ENCODE measurements at places on chromosomes 1 and 21. TPM values are rescaled to one million over a fixed set of nuclear protein-coding genes. Genes with fewer than 3 reads are reported as not detected.
A peak's percentile ranks its signal among the peaks of the same experiment; 100 is the strongest.

Gene ARTN
- total RNA-seq = not detected

DNA sequence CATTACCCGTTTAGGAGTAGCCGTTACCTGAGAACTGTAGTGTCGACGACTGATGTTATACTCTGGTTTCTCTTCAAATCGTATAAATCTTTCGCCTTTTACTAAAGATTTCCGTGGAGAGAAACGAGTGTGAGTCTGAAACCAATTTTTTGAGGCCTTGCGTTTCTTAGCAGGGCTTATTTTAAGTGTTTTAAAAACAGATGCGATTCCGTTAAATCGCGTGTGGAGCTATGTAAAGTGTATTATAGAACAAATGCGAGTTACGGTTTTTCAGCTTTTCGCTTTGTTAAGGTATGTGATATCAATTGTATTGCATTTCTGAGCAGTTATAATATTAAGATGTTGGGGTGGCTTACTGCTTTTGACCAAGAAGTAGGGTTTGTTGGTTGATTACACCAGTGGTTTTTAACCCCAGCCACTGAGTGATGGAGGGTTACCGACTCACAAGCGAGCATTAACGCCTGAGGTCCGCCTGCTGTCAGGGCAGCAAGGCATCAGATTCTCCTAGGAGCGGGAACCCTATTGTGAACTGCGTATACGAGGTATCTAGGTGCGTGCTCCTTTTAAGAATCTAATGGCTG lies 18.0 kb downstream of the KIAA2013 start:
- H3K36me3 ChIP-seq = no peaks in the 10 kb centered on the region
- DNase-seq = peak; percentile 93
- no peaks in the 10 kb centered on the region for H3K4me1 ChIP-seq

- no peak overlapping the region for H3K4me3 ChIP-seq
- H3K27me3 ChIP-seq = no peaks in the 10 kb centered on the region
- H3K4me1 ChIP-seq = peaks cover 4% of the 10 kb centered on the region
- H3K27ac ChIP-seq = peak overlapping the region; percentile 56
Observed at GRCh38 chr1:172638885-172639831, 19.7 kb upstream of the FASLG start.

GRCh38 chr1:117814856-117815797 lies 114.3 kb downstream of the GDAP2 start:
- peaks cover 6% of the 10 kb centered on the region for H3K4me1 ChIP-seq
- no peak overlapping the region for H3K27ac ChIP-seq
- no peak overlapping the region for H3K4me3 ChIP-seq

DNA sequence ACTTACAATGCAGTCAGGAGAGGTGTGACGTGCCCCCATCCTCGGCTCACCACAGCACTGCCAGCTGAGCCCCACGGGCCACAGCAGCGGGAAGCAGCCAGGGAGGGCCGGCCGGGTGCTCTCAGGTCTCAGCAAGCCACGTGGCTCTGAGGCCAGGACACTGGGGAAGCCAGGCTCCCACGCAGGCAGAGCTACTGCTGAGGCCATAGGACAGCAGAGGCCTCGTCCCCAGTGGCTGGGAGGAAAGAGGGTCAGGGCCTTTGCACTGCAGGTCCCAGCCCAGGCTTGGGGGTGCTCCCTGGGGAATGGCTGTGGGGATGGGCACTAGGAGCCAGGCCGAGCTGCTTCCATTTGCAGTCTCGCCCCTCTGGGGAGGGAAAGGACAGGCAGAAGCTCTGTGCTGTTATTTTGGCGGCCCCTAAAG lies 5.8 kb downstream of the LRRC47 start:
- no peak for DNase-seq
- H3K4me1 ChIP-seq = peaks cover 13% of the 10 kb centered on the region
- no peak overlapping the region for H3K4me3 ChIP-seq
- H3K27ac ChIP-seq = no peak overlapping the region
- peaks cover 2% of the 10 kb centered on the region for H3K36me3 ChIP-seq

GRCh38 chr1:9248341-9249262 lies 14.0 kb downstream of the H6PD start:
- no peak overlapping the region for H3K4me3 ChIP-seq
- H3K36me3 ChIP-seq = no peaks in the 10 kb centered on the region
- DNase-seq = no peak
- H3K4me1 ChIP-seq = peaks cover 32% of the 10 kb centered on the region
- peak overlapping the region; percentile 39 for H3K27ac ChIP-seq

GRCh38 chr1:230273141-230273710 lies 152.9 kb downstream of the PGBD5 start:
- no peaks in the 10 kb centered on the region for H3K27me3 ChIP-seq
- H3K36me3 ChIP-seq = no peaks in the 10 kb centered on the region
- no peak overlapping the region for H3K4me3 ChIP-seq
- H3K4me1 ChIP-seq = peaks cover 4% of the 10 kb centered on the region
- H3K27ac ChIP-seq = no peak overlapping the region

DNA sequence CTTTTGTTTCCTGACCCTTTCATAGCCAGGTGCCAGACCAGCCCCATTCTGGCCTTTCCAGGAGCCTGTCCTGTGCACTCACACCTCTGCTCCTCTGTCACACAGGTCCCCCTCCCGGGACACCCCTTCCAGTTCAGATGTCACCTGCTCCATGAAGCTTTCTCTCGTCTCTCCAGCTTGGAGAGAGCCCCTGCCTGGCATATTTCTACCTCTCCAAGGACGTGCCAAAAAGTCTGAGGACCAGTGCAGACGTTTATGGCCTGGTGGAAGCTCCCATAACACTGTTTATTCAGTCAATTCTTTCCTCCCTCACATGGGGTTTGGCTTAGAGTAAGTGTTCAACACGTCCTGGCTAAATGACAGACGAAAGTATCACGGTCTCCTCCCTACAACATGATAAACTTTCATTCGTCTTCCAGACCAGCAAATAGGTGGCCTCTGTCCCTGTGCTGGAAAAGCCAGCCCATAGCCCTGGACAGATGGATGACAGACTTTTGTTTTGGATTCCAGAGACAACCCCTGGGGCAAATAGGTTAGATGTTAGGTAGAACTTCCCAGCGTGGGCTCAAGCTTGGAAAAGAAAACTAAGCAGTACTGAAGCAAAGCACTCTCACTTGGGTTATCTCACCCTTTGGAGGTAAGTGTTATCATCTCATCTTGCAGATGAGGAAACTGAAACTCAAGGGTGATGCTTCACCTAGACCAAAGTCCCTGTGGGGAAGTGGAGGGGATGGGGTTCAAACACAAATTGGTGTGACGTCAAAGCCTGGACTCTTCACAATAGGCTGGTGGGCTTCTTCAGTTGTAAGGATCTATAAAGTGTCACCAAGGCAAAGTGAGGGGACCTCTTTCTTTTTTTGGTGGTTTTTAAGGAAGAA lies 52.9 kb upstream of the ECE1 start:
- peak overlapping the region; percentile 87 for H3K27ac ChIP-seq
- H3K36me3 ChIP-seq = no peaks in the 10 kb centered on the region
- H3K27me3 ChIP-seq = no peaks in the 10 kb centered on the region
- no peak for DNase-seq
- peaks cover 62% of the 10 kb centered on the region for H3K4me1 ChIP-seq

GRCh38 chr1:121587777-121588176 lies 403.0 kb downstream of the SRGAP2C start:
- H3K36me3 ChIP-seq = no peaks in the 10 kb centered on the region
- no peak overlapping the region for H3K27ac ChIP-seq
- no peaks in the 10 kb centered on the region for H3K27me3 ChIP-seq
- no peak overlapping the region for H3K4me3 ChIP-seq

Gene ERRFI1
- 163 TPM for total RNA-seq

DNA sequence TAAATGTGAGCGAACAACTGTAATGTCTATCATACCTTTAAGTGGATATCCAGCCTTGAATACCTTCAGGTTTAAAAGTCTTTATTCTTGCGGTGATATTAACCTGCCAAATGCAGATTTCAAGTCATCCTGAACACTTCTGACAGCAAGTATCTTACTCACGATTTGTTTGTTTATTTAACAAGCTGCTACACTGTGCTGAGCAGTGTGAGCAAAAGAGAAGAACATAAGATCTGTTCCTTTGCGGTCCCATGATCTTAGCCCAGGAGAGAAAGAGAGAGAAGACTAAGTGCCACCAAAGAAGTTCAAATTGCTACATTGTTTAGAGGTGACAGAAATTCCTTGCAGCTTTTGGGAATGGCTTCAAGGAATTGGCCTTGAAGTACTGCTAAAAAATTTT lies 9.5 kb upstream of the IL24 start:
- H3K36me3 ChIP-seq = no peaks in the 10 kb centered on the region
- no peak overlapping the region for H3K27ac ChIP-seq
- H3K4me1 ChIP-seq = peaks cover 3% of the 10 kb centered on the region
- no peak overlapping the region for H3K4me3 ChIP-seq
- peaks cover 16% of the 10 kb centered on the region for H3K27me3 ChIP-seq

DNA sequence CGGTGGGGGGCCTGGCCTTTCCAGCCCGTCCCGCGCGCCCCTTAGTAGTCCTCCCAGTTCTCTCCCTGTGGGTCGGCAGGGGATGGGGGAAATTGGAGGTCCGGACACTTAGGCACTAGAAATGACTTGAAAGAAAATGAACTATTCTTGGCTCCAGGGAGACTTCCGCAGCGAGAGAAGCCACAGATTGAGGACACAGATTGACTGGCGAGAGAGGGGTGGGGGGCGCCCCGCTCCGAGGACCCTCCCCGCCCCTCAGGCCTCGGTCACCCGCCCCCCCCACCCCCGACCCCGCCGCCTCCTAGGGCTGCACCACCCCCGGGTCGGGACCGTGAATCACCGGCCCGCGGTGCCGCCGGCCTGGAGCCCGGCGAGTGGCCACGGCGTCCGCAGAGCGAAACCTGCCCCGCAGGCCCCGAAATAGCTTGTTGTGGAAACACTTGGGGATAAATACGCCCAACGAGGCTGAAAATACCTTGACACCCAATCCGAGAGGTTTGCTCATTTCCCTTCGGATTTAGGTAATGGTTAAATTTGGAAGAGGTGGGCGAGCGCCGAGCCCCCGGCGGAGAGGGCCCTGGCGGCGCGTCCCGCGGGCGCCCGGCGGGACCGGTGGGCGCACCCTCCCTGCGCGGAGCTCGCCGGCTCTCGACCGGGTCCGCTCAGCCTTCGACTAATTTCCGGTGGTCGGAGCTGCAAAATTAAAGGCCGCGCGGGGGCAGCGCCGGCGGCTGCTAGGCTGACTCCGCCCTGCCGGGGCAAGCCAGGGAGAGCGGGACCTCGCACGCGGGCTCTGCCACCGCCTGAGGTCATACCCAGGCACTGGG lies at the start of gene GFI1:
TSS of gene GFI1 (minus strand) at position 675 of the 827 bp plus-strand sequence. CDS start 3,438 bp downstream, outside the sequence.
- no peaks in the 10 kb centered on the region for H3K36me3 ChIP-seq
- DNase-seq = peak; percentile 43
- peak within 1 kb of the TSS; percentile 42 for H3K4me3 ChIP-seq
- peaks cover 44% of the 10 kb centered on the region for H3K4me1 ChIP-seq
- peaks cover 94% of the 10 kb centered on the region for H3K27me3 ChIP-seq

Gene PDZK1IP1
- not detected for total RNA-seq

GRCh38 chr1:239952348-239953308 lies 139.1 kb upstream of the FMN2 start:
- H3K27ac ChIP-seq = no peak overlapping the region
- H3K27me3 ChIP-seq = peaks cover 5% of the 10 kb centered on the region
- H3K36me3 ChIP-seq = no peaks in the 10 kb centered on the region
- no peaks in the 10 kb centered on the region for H3K4me1 ChIP-seq

- no peak for DNase-seq
- H3K4me1 ChIP-seq = no peaks in the 10 kb centered on the region
- H3K27me3 ChIP-seq = no peaks in the 10 kb centered on the region
- H3K4me3 ChIP-seq = no peak overlapping the region
- no peak overlapping the region for H3K27ac ChIP-seq
- no peaks in the 10 kb centered on the region for H3K36me3 ChIP-seq
Observed at GRCh38 chr1:56472860-56473259, 106.5 kb downstream of the PLPP3 start.

DNA sequence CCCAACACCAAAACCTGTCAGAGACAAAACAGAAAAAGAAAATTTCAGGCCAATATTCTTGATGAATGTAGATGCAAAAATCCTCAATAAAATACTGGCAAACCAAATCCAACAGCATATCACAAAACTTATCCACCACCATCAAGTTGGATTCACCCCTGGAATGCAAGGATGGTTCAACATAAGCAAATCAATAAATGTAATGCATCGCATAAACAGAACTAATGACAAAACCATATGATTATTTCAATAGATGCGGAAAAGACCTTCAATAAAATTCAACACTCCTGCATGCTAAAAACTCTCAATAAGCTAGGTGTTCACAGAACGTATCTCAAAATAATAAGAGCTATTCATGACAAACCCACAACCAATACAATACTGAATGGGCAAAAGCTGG lies 3.8 kb upstream of the OR2L5 start:
- H3K27ac ChIP-seq = no peak overlapping the region
- H3K27me3 ChIP-seq = no peaks in the 10 kb centered on the region
- H3K4me1 ChIP-seq = no peaks in the 10 kb centered on the region
- H3K36me3 ChIP-seq = no peaks in the 10 kb centered on the region

DNA sequence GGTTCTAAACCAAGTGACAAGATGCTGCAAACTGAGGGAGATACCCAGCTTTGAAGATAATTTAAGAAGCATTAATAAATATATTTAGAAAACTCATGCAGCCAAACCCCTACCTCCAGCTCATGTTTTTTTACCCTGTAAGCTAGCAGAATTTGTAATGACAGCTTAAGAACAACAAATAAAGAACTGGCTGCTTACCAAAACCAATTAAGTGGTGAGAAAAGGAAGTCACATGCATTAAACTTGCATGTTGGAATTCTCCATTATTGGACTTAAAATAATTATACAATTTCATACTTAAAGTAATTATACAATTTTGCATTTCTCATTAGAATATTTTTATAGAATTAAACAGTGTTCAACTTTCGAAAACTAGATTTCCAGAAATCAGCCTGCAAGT lies 75.6 kb upstream of the CNIH3 start:
- H3K36me3 ChIP-seq = no peaks in the 10 kb centered on the region
- no peaks in the 10 kb centered on the region for H3K27me3 ChIP-seq
- peaks cover 8% of the 10 kb centered on the region for H3K4me1 ChIP-seq
- no peak overlapping the region for H3K4me3 ChIP-seq
- DNase-seq = no peak
- no peak overlapping the region for H3K27ac ChIP-seq

DNA sequence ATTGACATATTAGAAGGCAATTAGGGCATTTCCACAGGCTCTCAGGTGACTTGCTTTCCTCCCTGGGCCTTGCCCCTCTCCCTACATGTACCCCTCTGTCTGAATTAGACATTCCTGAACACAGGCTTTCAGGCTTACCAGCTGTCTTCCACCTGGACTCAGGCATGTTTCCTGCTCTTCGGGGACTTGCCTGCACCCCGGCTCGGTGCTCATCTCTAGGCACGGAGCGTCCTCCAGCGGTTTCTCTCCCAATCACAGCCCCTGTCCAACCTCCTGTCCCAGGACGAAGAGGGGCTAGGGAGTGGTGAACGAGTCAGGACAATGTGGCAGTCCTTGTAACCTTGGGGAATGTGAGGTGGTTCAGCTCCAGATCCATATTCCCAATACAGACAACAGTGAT lies 4.2 kb downstream of the PROK1 start:
- no peak overlapping the region for H3K27ac ChIP-seq
- H3K27me3 ChIP-seq = peaks cover 7% of the 10 kb centered on the region
- no peaks in the 10 kb centered on the region for H3K36me3 ChIP-seq

- H3K4me3 ChIP-seq = no peak overlapping the region
- H3K36me3 ChIP-seq = no peaks in the 10 kb centered on the region
- DNase-seq = no peak
- H3K4me1 ChIP-seq = no peaks in the 10 kb centered on the region
Observed at GRCh38 chr21:17451364-17451891, 61.4 kb upstream of the CXADR start.

GRCh38 chr1:100134872-100135271 lies 1.9 kb downstream of the TRMT13 start:
- H3K4me3 ChIP-seq = no peak overlapping the region
- no peaks in the 10 kb centered on the region for H3K36me3 ChIP-seq
- DNase-seq = no peak
- H3K27ac ChIP-seq = no peak overlapping the region
- H3K4me1 ChIP-seq = peaks cover 10% of the 10 kb centered on the region

Gene RPTN
- not detected for total RNA-seq

Measured in hepatocyte (in vitro differentiated cells).